ENCODE measurements at places on chromosomes 11 and 22.

DNA sequence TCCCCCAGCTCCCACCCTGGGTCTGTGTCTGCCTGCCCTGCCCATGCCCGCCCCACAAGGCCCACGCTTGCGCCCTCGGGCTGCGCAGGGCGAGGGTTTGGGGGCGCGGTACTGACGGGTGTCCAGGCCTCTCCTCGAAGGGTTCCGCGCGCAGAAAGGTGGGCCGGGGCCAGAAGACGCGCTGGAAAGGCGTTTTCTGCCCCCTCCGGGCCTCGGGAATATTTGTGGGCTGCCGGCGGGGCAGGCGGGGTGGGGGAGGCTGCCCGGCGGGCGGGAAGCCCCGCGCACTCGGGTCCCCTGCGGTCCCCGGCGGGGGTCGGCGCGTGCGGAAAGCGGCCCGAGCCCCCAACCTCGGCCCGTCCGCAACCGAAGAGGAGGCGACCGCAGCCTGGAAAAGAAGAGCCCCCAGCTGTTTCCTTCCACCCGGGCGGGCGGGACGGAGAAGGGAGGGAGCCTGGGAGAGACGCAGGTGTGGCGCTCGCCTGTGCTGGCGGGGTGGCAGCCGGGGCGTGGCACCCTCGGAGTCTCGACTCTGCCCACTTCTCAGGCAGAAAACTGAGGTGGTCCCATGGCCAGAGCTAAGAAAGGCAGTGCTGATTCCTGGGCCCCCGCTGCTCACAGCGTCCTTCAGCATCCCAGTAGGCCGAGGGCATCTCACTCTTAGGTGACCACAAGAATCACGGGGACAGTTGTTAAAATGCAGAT lies 59.0 kb downstream of the THAP12 start:
- no peak for DNase-seq

- DNase-seq = no peak
These were observed 71.4 kb upstream of the GRK3 start for GRCh38 chr22:25492841-25493734.

- DNase-seq = no peak
These were observed 742 bp upstream of the CASP4 start for GRCh38 chr11:104968856-104969776.

- DNase-seq = no peak
These were observed 92.7 kb downstream of the SBF2 start for GRCh38 chr11:10201343-10201742.

DNA sequence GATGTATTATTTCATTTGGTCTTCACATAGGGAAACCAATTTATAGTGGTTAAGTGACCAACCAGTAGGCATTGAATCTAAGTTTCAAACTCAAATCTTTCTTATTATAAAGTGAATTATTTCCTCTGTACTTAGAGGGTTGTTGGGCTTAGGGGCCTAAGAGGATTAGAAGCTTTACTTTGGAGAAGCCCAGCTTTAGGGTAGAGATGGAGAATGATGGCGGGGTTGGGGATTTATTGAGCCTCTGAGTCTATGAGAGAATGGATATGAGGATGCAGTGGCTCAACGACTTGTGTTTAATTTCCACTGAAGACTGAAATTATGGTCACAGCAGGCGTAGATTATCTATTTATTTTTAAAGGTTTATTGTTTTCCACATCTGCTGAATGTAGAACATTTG lies 55.5 kb downstream of the CHRDL2 start:
- no peak for DNase-seq

- DNase-seq = no peak
These were observed 64.3 kb upstream of the RASD2 start for GRCh38 chr22:35476341-35476740.

DNA sequence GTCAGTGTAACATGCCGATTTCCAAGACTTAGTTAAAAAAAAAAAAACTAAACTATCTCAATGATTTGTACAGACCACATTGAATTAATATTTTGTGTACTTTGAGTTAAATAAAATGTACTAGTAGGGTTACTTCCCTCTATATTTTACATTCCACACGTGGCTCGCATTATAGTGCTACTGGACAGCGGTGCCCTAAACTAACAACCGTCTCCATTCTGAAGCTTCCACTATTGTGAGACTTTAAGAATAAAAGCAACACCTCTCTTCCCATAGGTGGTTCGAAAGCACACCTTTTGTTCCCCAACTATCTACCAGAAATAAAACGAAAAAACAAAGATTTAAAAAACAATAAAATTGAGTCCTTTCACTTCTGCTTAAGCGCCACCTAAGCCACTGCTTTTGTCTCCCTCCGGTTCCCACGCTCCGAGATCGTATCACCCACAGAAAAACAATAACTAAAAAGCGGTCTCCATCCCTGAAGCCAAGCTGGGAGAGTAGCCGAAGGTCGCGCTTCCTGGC lies 380 bp upstream of the TTC17 start:
- DNase-seq = peak; percentile 2

GRCh38 chr11:92838759-92839310 lies 130.6 kb upstream of the MTNR1B start:
- no peak for DNase-seq

DNA sequence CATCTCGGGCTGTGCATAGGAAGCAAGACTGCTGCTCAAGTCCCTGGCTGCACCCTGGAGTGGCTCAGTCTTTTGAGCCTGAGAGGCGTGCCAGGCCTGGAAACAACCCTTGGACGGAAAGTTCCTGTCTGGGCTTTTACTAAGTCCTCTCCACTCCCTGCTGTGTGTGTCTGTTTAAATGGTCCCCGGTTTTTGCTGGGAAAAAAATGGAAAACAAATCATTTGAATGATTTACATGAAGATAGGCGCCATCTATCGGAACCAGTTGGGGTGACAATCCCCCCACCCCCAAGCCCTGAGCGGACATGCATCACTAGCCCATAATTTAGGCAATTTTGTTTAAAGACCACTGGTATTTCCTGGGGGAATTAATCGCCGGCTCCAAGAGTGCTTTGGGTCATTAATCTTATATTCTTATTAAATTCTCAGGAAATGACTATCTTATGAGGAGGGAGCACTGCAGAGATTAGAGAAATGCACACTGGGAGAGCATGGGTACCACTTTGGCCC lies 2.7 kb upstream of the GAB2 start:
- DNase-seq = peak; percentile 69

DNA sequence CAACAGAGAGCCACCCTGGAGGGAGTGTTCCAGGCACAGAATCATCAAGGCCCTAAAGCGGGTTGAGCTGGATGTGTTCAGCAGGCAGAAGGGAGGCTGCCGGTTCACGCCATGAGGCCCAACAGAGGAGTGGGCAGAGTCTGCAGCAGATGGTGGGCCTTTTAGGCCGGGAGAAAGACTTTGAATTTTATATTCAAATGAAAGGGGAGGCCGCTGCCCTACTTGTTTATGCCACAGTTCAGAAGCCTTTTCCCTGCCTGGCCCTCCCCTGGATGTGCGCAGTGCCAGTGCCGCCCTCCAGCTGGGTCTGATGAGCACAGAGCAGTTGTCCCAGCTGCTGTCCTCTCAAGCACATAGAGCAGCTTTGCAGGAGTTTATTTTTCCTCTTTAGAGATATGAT lies 46.9 kb upstream of the TTC12 start:
- DNase-seq = no peak

GRCh38 chr11:78926633-78927338 lies 352.1 kb upstream of the NARS2 start:
- DNase-seq = no peak

DNA sequence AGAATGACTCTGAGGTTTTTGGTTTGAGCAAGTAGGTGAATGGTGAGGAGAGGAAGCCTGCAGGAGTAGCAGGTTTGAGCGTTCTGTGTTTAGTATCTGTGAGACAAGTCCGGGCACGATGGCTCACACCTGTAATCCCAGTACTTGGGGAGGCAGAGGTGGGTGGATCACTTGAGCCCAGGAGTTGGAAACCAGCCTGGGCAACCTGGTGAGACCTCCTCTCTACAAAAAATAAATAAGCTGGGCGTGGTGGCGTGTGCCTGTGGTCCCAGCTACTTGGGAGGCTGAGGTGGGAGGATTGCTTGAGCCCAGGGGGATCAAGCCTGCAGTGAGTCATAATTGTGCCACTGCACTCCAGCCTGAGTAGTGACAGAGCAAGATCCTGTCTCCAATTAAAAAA lies 9.7 kb upstream of the CENATAC start:
- DNase-seq = no peak

GRCh38 chr11:76825726-76826396 lies 34.9 kb upstream of the ACER3 start:
- no peak for DNase-seq

DNA sequence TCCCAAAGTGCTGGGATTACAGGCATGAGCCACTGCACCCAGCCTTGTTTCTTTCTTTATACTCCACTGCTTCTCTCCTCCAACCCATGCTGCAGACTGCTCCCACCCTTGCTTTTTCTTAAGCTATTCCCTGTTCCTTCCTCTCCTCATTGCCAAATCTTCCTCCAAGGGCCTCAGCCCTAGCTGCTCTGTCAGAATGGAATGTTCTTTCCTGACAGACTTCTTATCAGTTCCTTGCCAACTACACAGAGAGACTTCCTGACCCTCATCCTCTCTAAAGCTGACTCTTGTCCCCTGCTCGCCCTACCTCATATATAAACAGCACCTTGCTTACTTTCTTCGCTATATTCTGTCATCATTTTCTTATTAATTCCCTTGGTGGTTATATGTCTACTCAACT lies 16.9 kb upstream of the PIK3C2A start:
- DNase-seq = no peak

- DNase-seq = no peak
These were observed 279.3 kb upstream of the B3GAT1 start for GRCh38 chr11:134691295-134691873.

- peak; percentile 74 for DNase-seq
These were observed 66.5 kb upstream of the CLMP start for GRCh38 chr11:123261345-123262106.

DNA sequence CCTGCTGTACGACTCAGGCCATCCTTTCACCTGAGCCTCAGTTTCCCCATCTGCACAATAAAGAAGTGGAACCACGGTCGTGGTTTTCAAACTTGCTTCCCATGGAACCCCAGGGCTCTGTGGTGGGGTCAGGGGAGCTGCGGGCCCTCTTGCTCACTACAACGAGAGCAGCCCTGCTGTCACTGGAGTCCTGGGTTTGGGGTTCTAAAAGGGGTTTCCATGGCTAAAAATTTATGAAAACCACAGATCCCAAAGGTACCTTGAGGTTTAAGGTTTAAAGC lies 45.4 kb upstream of the CARS1 start:
- DNase-seq = no peak

GRCh38 chr22:33455036-33455435 lies 396.9 kb upstream of the SYN3 start:
- no peak for DNase-seq

DNA sequence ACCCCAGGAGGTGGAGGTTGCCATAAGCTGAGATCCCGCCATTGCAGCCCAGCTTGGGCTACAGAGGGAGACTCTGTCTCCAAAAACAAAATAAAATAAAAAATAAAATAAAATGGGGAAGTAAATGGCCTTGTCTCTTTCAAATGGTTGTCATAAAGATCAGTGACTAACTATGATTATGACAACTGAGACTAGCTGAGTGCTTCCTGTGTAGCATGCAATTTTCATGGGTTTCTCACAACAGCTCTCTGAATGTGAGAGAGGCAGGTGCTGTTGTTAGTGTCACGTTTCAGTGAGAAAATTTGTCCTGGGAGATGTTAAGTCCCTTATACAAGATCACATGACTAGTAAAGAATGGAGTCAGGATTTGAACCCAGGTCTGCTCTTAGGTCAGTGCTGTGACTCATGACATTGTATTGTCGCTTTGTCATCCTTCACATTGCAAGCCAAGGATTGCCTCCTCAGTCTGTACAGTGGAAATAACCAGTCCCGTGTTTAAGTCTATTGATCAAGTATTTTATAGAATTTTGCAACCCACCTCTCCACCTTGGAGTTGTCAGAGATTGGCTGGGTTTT lies 163.3 kb upstream of the CCDC90B start:
- no peak for DNase-seq

DNA sequence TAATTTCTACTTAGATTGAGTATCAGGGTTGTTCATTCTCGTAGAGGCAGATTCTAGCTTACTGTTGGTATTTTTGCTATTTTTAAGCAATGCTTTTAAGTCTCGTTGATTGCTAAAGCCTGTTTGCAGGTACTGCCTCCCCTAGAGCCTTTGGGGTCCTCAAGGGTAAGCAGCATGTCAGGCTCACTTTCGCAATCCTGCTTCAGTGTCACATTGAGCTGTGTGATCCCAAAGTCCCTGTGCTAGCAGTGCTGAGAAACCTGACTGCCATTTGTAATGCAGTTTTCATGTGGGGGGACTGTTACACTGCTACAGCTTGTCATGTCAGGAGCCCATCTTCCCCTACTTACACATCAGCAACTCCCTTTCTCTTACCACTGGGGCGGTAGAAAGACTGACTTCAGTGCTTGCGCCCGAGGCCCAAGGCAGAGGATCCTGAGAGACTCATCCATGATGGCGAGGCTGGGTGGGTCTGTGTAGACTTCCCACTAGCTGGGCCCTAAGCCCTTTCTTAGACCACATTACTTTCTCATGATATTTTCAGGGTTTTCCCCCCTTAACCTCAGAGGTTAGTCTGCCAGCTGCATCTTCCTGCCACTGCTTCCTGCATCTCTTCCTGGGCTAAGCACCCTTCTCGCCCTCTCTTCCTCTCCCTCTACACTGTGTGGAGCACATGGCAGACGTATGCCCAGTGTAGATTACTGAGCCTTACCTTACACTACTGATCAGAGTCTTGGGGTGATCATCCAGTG lies 40.8 kb upstream of the ST14 start:
- peak; percentile 10 for DNase-seq

DNA sequence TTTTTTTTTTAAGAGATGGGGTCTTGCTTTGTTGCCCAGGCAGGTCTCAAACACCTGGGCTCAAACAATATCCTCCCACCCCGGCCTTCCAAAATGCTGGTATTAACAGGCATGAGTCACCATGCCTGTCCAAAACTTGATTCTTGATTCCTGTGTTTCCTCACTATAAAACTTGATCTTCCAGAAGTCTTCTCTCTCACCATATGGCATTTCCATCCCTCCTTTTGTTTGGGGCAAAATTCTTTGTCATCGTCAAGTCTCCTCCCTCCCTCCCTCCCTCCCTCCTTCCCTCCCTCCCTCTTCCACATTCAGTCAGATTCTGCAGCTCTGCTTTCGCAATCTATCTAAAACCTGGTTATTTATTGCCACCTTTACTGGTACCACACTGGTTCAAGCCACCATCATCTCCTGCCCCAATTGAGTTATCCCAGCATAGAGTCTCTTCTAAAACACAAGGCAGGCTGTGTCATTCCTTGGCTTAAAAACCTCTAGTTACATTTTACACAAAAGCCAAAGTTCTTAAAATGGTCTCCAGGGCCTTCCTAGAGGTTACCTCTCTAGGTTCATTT lies 65.0 kb upstream of the HORMAD2 start:
- no peak for DNase-seq

- no peak for DNase-seq
These were observed 130.5 kb upstream of the ANO3 start for GRCh38 chr11:26201411-26201810.

GRCh38 chr11:108890482-108891105 lies 225.7 kb downstream of the DDX10 start:
- no peak for DNase-seq

- peak; percentile 23 for DNase-seq
These were observed 61.9 kb downstream of the BMAL1 start for GRCh38 chr11:13339195-13340153.

DNA sequence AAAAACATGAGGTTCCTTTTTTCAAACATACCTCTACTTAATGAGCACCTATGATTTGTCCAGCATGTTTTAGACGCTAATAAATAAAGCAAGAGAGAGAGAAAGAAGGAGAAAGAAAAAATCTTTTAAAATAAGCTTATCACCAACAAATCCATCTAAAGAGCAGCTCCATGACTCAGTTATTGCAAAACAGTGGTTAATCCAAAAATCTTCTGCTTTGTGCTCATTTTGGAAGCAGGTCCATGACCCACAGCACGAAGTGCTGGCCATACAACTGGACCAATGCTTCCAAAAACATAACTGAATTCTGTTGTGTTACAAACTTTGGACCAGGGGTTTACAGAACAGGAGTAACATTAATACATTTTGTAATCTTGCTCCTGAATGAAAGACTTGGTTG lies 696.6 kb downstream of the KCNA4 start:
- DNase-seq = no peak

Measured in inflammatory macrophage treated with lipopolysaccharide for 4 hours (primary cell).